ENCODE measurements at places on chromosomes 5 and 9.

DNA sequence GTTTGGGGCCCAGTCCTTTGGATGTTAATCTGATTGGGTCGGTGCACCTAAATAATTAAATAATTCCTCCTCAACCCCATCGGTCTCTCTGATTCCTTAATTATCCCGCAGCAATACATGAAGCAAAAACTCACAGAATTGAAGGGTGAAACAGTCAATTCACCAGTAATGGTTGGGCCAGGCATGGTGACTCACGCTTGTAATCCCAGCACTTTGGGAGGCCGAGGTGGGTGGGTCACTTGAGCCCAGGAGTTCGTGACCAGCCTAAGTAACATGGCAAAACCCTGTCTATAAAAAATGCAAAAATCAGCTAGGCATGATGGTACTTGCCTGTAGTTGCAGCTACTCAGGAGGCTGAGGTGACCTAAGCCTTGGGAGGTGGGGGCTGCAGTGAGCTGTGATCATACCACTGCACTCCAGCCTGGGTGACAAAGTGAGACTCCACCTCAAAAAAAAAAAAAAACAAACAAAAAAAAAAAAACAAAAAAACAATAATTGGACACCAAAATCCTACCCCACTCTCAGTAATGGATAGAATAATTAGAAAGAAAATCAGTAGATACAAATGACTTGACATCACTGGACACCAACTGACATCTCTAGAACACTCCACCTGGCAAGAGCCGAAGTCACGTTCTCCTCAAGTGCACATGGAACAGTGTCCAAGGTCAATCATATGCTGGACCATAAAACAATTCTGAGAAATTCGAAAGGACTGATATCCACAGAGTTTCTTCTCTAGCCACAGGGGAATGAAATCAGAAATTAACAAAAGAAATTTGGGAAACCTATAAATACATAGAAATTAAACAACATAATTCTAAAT lies 5.3 kb downstream of the ABO start:
- no peak for DNase-seq

- DNase-seq: no peak
These were observed 268.2 kb downstream of the MLLT3 start for GRCh38 chr9:20353931-20354652.

- DNase-seq: no peak
These were observed 41.2 kb downstream of the SLC6A3 start for GRCh38 chr5:1404062-1404461.

GRCh38 chr9:99350461-99350860 lies 128.4 kb downstream of the SEC61B start:
- no peak for DNase-seq

- DNase-seq: peak; percentile 84
These were observed 153.7 kb upstream of the GRAMD2B start for GRCh38 chr5:126269511-126269910.

- peak; percentile 77 for DNase-seq
These were observed 17.5 kb upstream of the ROPN1L start for GRCh38 chr5:10424124-10424731.

- DNase-seq: no peak
These were observed 19.0 kb downstream of the HNRNPK start for GRCh38 chr9:83960991-83961390.

GRCh38 chr9:6382681-6383080 lies 30.3 kb upstream of the UHRF2 start:
- DNase-seq: no peak

DNA sequence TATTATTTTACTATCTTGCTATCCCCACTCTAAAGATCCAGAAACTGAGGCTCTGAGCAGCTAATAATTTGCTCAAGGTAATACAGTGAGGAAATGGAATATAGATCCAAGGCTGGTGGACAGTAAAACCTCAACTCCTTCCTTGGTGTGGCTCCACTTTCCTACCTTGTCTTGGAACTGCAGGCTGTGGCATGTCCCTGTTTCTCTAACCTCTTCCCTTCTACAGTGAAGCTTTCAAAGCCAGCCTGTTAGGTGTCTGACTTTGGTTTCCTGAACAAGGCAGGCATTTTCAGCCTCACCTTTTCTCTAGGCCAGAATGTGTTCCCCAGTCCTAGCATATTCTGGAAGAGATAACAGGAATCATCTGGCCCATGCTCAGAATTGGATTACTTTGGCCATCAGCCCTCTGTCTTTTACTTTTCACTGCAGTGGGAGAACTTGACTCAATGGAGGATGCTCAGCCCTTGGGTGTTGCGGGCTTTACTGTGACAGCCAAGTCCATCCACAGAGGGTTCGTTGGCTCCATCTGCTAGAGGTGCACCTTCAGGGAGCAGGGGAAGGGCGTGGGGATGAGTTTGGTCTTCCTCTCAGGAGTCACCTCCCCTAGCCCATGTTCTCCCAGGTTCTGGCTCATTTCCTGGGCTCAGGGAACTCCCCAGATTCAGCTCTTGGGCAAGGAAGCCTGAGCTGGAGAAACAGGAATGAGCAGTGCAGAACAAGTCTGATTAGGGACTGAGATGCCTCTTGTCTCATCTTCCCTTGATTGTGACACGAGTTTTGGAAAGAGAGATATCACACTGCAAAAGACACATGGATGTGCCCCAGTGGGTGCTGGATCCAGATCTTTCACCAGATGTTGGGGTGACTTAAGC lies 1.1 kb downstream of the NIPAL4 start:
- DNase-seq: no peak

DNA sequence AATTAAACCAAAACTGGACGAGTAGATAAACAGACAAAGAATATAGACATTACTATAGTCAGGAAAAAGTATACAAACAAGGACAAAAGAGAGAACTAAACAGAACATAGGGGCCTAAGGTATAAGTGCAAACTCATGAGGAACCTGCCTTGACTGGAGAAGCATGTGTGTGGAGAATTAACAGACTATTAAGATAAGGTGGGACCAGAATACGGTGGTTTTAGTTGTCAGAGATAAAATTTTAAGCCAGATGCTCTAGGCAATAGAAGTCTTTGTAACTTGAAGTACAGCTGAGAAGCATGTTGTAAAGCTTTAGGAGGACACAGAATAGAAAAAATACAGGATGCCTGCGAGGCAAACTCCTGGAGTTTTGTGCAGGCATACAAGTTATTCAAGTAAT lies 707.1 kb downstream of the PTPRD start:
- no peak for DNase-seq
